ENCODE measurements at places on chromosomes 2 and 18. TPM values are rescaled to one million over a fixed set of nuclear protein-coding genes. Genes with fewer than 3 reads are reported as not detected.
A peak's percentile ranks its signal among the peaks of the same experiment; 100 is the strongest.

GRCh38 chr2:144675731-144676130 lies 155.8 kb upstream of the ZEB2 start:
- no peak for DNase-seq

DNA sequence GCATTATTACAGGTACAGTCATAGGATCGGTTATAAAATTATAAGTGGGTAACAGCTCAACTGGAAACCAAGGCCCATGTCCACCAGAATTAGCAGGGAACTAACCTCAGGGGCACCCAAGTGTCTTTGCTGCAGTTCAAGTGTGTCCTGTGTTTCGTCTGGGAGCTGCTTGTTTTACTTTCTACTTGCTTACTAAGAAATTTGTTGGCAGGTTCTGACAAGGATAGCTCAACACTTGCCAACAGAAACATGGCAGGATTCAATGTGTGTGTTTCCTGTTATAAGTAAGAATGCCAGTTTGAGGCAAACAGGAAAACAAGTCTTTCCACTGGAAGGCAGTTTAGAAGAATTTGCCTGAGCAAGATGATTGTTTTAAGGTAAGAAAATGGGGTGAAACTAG lies 104.5 kb downstream of the EPHA4 start:
- DNase-seq, result no peak

TRAK2 gene
- 8.9 TPM for polyA plus RNA-seq

GRCh38 chr2:50509852-50510251 lies 522.1 kb downstream of the NRXN1 start:
- DNase-seq, result no peak

DYNAP gene
- polyA plus RNA-seq, result not detected

CYTIP gene
- polyA plus RNA-seq, result not detected

DNA sequence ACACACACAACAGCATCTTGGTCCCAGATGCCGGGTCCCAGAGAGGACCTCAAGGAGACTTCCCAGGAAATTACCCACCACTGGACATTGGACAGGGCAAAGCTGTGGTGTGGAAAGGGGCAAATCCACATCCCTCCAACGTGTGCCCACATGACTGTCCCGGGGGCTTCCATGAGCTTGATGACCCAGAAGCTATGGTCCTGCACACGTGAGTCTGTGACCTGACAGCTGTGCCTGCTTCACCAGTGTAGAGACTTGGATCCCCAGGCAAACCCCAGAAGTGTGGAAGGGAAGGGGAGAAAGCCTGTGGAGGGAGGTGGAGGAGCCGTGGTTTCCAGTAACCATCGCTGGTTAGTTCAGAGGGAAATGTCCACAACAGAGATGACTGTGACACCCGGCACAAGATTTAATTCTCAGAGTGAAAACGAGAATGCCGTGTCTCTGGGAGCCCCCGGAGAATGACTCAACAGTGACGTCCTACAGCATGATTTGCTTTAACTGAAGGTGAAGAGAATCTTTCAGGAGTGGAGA lies 19.1 kb upstream of the GPR55 start:
- DNase-seq, result no peak

DNA sequence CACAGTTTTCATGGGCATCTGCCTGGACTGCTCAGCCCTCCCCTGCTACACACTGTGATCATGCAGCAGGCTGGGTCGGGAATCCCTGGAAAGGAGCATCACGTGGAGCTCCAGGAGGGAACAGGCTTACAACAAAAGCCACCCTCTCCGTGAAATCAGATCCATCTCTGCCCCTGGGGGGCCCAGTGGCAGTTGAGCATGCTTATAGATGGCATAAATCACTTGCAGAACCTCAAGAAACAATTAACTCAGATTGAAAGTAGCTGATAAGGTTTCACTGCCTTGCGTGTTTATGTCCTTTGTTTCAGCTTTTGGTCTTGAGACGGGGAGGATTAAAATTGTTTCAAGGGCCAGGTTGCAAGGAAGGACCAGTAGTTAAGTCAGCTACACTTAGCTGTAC lies 354.8 kb upstream of the MEIS1 start:
- DNase-seq, result no peak

ADD2 gene
- 0.07 TPM for polyA plus RNA-seq

CYS1 gene
- polyA plus RNA-seq, result 0.04 TPM

HDAC4 gene
- polyA plus RNA-seq, result 11.9 TPM

HSPE1 gene
- 200 TPM for polyA plus RNA-seq

- no peak for DNase-seq
Observed at GRCh38 chr2:76256458-76257088, 545.9 kb upstream of the GCFC2 start.

- DNase-seq, result no peak
Observed at GRCh38 chr2:104897515-104898184, 43.7 kb downstream of the POU3F3 start.

- DNase-seq, result no peak
Observed at GRCh38 chr18:71020342-71021029, 731.6 kb downstream of the SOCS6 start.

DNA sequence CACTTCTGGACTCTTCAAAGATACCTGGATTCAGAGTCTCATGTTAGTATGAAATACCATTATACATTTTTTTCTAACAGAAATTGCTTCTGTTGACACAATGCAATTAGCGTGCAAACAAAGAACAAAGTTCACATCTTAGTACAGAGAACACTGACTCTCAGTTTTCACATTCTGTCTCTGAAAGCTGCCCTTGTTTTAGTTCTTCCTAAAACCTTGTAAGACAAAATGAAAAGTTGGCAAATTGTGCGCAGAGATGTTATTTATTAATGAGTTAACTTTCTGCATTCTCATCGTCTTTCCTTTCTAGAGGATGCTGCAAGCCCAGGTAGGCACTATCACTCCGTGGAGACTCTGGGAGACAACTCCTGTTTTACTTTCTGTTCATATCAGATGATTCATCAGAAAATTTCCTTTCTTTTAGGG lies 377.3 kb upstream of the POU3F3 start:
- peak; percentile 85 for DNase-seq

DAW1 gene
- not detected for polyA plus RNA-seq

DNA sequence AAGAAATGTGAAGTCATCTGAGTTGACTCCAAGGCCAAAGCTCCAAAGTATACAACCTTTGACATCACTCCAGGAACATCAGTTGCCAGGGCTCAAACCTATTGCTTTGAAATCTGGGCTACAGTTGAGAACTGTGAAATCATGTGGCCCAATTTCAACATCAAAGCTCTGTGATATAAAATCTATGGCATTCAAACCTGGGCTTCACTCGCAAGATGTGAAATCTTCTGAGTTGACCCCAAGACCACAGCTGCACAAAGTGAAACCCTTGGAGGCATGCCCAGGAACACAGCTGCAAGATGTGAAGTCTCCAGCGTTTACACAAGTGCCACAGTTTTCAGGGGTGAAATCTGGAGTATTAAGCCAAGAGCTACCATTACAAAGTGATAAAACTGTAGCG lies 9.4 kb upstream of the ZNF512 start:
- DNase-seq, result no peak

KIDINS220 gene
- polyA plus RNA-seq, result 24.3 TPM

GRCh38 chr2:19894134-19894792 lies 7.5 kb downstream of the TTC32 start:
- no peak for DNase-seq
